ENCODE measurements at places on chromosomes 1 and 21. TPM values are rescaled to one million over a fixed set of nuclear protein-coding genes. Genes with fewer than 3 reads are reported as not detected.

Gene RIPPLY3
- polyA plus RNA-seq, result not detected

Gene FCRL2
- polyA plus RNA-seq, result not detected

Gene F5
- 0.07 TPM for polyA plus RNA-seq

Gene SIM2
- 3.4 TPM for polyA plus RNA-seq

Gene CELA3B
- polyA plus RNA-seq, result not detected

Gene LCE3D
- polyA plus RNA-seq, result not detected

Gene SLC16A4
- not detected for polyA plus RNA-seq

Gene MAEL
- polyA plus RNA-seq, result 4.6 TPM

Gene MARK1
- 31.2 TPM for polyA plus RNA-seq

Gene OPRD1
- polyA plus RNA-seq, result not detected

Gene PGLYRP4
- not detected for polyA plus RNA-seq

Gene TINAGL1
- not detected for polyA plus RNA-seq

Gene CIART
- 32.2 TPM for polyA plus RNA-seq

Gene PTPRF
- 2.9 TPM for polyA plus RNA-seq

Gene RGS13
- not detected for polyA plus RNA-seq

Gene ITLN1
- polyA plus RNA-seq, result not detected

Gene NBPF19
- polyA plus RNA-seq, result 2.4 TPM

Gene VHLL
- polyA plus RNA-seq, result not detected

Gene JAM2
- polyA plus RNA-seq, result 10.5 TPM

Gene SDC3
- 6.0 TPM for polyA plus RNA-seq

Gene SYPL2
- not detected for polyA plus RNA-seq

Gene IL6R
- polyA plus RNA-seq, result not detected

Gene WNT3A
- polyA plus RNA-seq, result not detected

Gene EPRS1
- polyA plus RNA-seq, result 210 TPM

Gene EFNA3
- 2.2 TPM for polyA plus RNA-seq

Gene IL19
- polyA plus RNA-seq, result not detected

Gene BCAN
- polyA plus RNA-seq, result 11.1 TPM

Data from Purkinje cell (primary cell).